CD4-positive, alpha-beta T cell treated with Interleukin-21 for 1 hour (primary cell): ENCODE measurements at places on chromosomes 5 and 9.

- no peak for DNase-seq
Observed at GRCh38 chr9:17625644-17626388, 47.0 kb downstream of the SH3GL2 start.

DNA sequence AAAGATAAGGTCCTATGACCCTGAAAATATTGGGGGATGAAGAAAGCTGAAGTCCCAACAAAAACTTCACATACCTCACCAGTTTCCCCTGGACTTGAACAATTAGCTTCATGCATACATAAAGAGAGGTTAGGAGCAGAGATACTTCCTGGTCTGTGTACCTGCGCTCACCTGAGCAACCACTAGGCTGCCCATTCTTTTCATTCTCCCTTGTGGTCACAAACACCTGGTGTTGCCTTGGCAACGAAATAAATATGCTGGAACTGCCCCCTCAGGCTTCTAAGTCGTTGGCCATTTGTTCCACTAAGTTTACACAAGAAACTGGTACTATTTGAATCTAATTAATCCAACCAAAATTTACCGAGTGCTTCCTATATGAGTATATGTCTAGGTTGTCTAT, 18.1 kb downstream of the OTP start:
- no peak for DNase-seq

GRCh38 chr5:33867241-33867640, 24.5 kb downstream of the ADAMTS12 start:
- no peak for DNase-seq

DNA sequence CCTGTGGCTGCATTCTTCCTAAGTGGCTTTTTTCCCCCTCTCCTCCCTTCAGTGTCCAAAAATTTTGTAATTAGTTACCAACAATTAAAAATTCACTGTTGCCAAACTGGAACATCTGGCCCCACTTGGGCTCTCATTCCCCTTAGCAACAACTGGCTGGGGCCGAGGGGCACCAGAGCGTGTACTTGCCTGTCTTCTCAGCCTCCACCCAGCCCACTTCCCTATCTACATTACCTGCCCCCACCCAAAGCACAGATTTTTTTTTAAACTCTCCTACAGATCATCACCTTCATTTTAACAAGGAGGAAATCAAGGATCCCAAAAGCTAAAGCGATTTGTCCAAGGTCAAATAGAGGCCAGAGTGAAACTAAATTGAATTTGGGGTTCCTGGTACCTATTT, 278.8 kb downstream of the EBF1 start:
- no peak for DNase-seq

DNA sequence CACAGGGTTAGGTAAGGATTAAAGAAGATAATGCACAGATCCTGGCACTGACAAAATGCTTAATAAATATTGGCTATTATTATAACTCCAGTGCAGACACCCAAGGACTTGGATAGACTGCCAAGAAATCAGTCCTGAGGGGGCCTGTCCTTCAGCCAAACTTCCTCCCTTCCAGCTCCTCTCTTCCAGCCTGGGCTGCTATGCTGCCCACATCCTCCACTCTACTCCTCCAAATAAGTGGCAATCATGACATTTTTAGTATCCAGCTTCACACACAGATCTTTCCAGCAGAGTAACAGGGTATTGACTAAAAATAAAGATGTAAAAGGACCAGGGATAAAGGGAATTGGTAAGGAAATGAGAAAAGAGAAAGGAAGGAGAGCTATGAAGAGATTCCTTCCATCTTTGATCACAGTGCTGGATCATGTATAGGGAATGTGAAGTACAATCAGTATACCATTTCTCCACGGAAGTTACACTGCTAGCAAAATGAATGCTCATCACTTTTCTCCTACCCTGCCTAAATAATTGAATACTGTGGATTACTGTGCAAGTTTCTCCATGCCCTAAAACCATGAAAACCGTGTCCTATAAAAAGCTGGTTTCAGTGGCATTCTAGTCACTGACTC, 136.0 kb upstream of the OSMR start:
- no peak for DNase-seq

DNA sequence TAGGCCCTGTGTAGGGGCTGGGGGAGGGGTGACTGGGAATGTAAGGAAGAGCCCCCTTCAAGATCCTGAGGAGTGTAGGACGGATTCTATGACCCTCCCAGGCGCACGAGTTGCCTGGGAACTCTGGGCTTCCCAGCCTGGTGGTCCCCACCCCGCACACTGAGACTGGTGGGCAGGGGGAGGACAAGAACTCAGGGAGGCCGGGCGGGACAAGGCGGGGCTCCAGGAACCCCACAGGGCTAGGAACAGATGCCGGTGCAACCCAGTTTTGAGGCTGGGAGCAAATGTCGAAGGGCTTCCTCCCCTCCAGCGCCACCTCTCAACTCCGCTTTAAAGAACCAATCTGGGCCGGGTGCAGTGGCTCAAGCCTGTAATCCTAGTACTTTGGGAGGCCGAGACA, 1.3 kb upstream of the VDAC1 start:
- no peak for DNase-seq
